HL-60 (cell line): ENCODE measurements at places on chromosomes 11 and 22.

DNA sequence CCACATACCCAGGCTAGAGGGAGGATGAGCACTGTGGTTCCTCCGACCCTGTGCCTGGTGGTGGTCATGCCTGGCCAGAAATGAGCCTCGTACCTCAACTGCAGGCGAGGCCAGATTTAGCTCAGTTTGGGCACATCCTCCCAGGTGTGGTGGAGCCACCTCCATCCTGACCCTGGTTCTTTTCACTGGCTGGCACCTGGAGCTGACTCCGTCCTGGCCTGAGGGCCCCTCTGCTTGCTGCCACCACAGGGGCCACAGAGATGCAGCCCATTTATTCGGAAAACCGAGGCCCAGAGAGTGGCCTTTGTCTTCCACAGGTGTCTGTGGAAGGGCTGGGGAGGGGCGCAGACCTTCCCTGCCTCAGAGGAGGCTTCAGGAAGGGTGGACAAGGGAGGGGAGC is 9.0 kb upstream of the ARFGAP3 start:
- no peak for DNase-seq

GRCh38 chr11:102773386-102773785 is 7.0 kb downstream of the MMP10 start:
- no peak for DNase-seq

- no peak for DNase-seq
These were observed 41.2 kb upstream of the MICAL2 start for GRCh38 chr11:12069066-12069676.

DNA sequence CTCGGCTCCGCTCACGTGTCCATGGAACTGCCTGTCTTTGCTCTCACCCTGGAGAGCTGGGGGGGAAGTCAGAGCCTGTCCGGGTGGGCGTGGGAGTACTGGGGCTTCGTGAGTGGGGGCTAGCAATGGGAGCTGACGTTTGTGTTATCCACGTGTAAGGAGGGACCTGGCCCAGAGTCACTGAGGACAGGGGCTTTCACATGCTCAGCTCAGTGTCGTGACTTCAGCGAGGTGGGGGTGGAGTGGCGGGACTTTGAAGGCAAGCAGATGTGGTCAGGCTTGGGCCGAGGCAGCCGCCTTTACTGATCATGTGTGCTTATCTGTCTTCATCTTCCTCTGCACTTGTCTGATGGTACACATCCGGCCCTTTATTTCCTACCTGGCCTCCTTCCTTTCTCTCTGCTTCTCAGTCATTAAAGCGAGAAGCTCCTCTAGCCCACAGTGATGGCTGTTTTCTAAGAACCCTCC is 113.1 kb upstream of the NNMT start:
- DNase-seq = no peak

DNA sequence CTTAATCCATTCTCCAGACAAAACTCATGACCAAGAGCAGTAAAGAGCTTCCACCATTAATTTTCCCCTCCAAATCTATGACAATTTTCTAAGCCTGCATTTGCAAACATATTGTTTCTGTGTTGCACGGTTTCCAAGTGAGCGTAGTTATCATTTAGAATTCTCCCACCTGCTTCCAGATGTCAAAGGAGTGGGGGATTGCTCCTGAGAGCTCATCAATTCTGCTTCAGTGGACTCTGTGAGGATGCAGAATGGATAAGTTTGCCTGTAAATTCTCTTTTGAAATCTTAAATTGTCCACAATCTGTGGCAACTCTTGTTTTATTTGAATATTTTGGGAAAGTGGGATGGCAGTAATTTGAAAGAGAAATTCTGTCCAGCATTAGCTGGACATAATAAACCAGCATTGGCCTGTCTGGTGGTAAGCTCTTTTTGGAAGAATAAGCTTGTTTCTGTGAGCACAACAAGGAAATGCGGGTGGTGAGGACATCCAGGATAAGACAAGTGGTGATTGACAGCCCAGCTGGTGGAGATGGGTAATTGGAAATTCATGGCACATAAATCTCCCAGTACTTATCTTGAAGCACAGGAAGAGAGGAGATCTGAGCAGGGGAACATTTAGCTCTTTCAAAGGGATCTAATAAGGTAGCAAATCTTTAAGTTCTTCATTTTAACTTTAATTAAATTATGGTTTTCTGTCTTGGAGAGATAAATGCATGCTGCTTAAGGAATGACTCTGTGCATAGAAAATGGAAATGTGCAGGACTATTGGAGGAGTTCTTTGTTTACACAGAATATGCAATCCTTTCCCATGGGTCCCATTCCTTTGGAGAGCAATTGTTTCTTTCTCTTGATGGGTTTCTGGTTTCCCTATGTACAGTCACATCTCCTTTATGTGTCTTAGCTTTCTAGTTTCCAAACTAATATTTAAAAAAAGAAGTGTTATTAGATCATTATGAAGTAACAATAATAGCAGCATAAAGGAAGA is 73.2 kb downstream of the FAT3 start:
- no peak for DNase-seq

DNA sequence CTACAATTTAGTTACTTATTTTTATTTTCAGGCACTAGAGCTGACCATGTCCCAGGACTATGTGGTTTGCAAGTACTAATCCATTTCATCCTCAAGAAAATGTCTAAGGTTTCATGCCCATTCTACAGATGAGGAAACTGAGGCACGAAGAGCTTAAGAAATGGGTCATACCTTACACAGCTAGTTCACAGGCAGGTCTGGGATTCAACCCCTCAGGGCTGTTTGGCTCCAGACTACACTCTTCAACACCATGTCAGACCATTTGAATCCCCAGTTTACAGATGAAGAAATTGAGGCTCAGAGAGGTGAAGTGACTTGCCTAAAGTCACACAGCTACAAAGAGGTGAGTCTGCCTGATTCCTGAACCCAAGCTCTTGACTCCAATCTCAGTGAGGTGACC is 144.1 kb downstream of the MIAT start:
- DNase-seq = no peak

GRCh38 chr11:86101493-86101892 is 32.6 kb upstream of the PICALM start:
- DNase-seq = no peak

DNA sequence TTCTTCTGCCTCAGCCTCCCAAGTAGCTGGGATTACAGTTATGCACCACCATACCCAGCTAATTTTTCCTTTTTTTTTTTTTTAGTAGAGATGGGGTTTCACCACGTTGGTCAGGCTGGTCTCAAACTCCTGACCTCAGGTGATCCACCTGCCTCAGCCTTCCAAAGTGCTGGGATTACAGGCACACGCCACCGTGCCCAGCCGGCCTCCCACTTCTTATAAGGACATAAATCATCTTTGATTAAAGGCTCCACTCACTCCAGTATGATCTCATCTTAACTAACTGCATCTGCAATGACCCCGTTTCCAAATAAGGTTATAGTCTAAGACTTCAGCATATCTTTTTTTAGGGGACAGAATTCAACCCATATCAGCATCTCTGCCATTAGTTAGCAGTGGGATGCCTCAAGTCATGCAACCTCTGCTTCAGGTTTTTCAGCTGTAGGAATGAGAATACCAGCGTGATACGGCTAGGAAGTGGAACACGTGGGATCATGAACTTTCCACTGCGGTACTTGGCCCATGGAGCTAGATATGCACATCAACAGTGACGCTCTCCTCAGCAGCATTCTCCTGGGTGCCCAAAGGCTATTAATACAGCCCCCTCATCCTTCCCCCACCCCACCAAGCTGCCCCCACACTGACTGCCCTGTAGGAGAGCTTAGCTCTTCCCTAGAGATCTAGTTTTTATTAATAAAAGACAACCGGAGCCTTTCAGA is 41.4 kb downstream of the MCHR1 start:
- DNase-seq = no peak

- no peak for DNase-seq
These were observed 9.1 kb downstream of the CTSF start for GRCh38 chr11:66559142-66559865.

GRCh38 chr11:18253233-18253632 is 4.8 kb upstream of the SAA2 start:
- no peak for DNase-seq

DNA sequence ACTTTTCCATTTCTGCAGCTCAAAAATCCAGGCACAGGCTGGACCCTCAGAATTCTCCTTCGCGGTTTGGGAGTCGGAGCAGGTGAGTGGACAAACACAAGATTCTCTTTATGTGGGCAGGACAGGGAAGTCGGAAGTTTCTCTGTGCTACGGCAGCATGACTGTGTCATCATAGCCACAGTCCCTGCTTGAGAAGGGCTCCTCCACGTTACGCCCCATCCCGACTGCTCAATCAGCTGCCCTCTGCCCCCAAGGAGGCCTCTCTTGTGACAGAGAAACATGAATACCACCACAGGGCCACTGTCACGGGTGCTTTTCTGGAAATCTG is 89.0 kb upstream of the SHISAL1 start:
- no peak for DNase-seq

DNA sequence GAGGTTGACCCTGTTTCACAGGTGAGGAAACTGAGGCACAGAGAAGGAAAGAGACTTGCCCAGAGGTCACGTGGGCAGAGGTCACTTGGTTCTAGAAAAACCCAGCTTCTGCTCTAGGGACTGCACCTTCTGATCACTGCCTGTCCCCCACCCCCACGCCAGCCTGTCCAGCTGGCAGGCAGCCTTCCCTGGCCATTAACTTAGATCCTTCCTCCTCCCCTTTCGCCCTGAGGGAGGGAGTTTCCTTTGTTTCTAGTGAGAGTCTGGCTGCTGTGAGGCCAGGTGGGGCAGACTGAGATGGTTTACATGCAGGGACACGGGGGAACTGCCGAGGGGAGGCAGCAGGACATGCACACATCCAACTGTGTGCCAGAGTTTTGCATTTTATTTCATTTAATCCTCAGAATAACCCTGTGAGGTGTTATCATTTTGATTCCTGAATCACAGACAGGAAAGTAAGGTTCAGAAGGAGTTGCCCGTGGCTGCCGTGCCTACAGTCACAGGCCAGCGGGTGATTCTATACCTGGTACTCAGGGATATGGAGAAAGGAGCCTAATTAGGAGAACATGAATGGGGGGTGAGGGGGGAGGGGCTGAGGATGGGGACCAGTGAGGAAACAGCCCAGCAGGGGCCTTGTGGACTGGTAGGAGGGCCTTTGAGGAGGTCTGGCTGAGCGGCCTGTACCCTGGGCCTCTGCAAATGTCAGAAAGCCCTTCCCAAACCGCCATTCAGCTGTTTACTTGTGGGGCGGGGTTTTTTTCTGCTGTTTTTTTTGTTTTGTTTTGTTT is 3.4 kb downstream of the FAM83F start:
- DNase-seq = no peak

GRCh38 chr22:40008726-40009291 is 14.1 kb downstream of the FAM83F start:
- no peak for DNase-seq

- DNase-seq = no peak
These were observed 45.4 kb upstream of the DKK3 start for GRCh38 chr11:12053606-12054361.

DNA sequence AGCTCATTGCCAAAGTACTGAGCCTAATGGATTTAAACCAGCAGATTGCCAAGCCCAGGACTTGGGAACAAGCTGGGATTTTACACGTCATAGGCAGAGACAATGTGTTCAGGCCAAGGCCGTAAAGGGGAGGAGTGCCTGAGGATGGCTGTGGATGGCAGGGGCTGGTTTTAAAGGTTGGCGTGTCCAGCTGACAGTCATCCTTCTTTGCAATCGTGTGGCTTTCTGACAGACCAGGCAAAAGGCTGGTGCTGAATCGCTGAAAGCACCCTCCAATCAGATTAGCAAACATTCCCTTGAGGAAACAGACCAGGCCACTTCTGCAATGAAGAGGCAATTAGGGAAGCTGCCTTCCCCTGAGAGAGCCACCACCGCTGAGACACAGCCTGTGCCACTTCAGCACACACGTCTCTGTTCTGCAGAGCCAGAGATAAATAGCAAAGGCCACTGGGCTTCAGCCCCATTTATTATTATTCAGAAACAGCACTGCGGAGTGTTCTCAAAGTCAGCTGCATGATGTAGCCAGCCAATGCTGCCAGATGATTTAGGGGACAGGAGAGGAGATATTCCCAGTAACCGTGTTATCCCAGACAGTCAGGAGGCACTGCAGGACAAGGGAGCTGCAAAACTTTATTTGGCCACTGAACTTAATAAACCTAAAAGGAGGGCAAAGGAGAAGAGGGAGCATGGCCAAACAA is 54.2 kb upstream of the CSNK2A3 start:
- DNase-seq = peak; percentile 67

GRCh38 chr22:31136711-31137110 is 3.6 kb downstream of the PLA2G3 start:
- DNase-seq = no peak

GRCh38 chr11:113647856-113648255 is 58.3 kb downstream of the TMPRSS5 start:
- DNase-seq = no peak

DNA sequence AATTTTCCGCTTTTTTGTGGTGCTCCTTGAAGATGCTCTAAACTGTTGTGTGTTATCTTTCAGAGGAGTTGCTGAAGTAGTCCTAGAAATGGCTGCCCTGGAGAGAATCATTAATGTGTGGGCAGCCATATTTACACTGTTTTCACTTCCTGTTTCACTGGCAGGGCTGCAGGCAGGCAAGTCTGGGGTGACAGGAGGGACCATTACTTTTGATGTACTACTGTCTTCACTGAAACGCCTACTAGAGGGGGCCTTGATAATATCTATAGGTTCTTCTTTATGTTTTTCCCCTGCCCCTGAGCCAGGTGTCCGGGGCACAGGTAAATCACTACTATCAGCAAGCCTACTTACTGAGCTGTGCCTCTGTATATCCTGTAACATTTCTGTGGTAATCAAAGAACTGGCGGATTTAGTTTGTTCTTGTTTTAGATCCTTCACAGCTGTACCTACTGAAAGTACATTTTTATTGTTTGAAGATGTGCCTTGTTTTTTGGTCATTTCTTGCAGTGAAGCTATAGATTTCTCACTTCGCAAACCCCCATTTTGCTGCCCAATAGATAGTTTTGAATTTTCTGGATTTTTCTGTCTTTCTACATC is 39.7 kb downstream of the ACAT1 start:
- DNase-seq = no peak

- DNase-seq = no peak
These were observed 162.0 kb downstream of the DSCAML1 start for GRCh38 chr11:117634756-117635603.

GRCh38 chr11:102155676-102156075 is 45.4 kb downstream of the YAP1 start:
- no peak for DNase-seq

DNA sequence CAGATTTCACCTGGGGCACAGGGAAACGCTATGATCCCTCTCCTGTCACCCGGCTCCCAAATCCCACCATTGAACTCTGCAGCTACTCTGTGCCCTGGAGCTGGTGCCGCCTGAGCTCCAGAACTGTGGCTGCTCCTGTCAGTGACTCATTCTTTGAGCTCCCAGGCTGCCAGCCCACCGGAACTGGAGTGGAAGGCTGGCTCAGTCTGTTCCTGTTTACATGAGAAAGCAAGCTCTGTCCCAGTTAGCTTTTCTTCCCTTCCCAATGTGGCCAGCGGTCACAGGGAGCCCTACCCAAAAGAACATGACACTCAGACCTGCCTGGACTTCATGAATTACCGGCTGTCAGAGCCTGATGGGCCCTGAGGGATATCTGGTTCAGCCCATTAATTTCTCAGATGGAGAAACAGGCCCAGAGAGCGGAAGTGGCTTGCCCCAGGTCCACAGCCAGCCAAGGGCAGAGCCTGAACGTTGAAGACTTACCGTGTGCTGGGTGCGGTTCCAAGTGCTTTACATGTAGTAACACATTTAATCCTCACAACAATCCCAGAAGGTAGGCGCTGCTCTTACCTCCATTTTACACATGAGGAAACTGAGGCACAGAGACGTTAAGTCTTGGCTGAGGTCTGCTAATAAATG is 23.8 kb upstream of the IGSF22 start:
- DNase-seq = no peak

GRCh38 chr11:7115780-7116179 is 27.0 kb downstream of the RBMXL2 start:
- no peak for DNase-seq

- no peak for DNase-seq
These were observed 157.9 kb downstream of the NCAM1 start for GRCh38 chr11:113119074-113119473.
